ENCODE measurements at places on chromosomes 4 and X. TPM values are rescaled to one million over a fixed set of nuclear protein-coding genes. Genes with fewer than 3 reads are reported as not detected.
A peak's percentile ranks its signal among the peaks of the same experiment; 100 is the strongest.

- DNase-seq: no peak
Measured at GRCh38 chr4:110130576-110131358, 67.6 kb downstream of the ELOVL6 start.

- no peak for DNase-seq
Measured at GRCh38 chrX:112766774-112767173, 73.9 kb downstream of the AMOT start.

DNA sequence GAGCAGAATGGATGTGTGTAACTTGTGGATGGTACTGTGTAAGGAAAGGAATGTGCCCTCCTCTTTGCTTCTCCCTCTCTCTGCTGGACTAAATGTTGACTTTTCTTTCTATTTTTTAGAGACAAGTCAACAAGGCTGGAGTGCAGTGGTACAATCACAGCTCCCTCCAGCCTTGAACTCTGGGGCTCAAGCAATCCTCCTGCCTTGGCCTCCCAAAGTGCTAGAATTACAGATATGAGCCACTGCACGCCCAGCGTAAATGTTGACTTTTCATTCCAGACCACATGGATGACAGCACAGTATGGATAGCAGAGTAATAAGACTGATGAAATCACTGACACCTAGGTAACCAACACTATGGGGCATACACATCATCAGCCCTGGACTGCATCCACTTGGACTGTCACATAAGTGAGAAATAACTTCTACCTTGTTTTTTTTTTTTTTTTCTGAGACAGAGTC is 5.1 kb upstream of the RPS3A start:
- no peak for DNase-seq

- DNase-seq: no peak
Measured at GRCh38 chrX:153063315-153063714, 7.0 kb downstream of the PNMA3 start.

- DNase-seq: peak; percentile 66
Measured at GRCh38 chr4:8181844-8182243, 17.2 kb upstream of the SH3TC1 start.

DNA sequence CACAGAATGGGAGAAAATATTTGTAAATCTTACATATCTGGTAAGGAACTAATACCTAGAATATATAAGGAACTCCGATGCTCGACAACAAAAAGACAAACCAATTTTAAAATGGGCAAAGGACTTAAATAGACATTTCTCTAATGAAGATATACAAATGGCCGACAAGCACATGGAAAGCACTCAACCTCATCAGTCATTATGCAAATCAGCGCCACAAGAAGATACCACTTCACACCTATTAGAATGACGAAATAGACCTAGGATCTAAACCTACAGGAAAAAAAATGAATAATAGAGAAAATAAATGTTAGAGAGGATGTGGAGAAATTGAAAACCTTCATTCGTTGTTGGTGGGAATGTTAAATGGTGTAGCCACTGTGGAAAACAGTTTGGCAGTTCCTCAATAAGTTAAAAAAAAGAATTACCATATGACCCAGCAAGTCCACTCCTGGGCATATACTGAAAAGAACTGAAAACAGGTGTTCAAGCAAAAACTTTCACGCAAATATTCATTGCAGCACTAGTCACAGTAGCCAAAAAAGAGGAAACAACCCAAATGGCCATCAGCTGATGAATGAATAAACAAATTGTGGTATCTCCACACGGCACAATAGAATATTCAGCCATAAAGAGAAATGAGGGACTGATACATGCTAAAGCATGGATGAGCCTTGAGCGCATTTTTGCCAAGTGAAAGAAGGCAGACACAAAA is 57.3 kb upstream of the WDR19 start:
- no peak for DNase-seq

- no peak for DNase-seq
Measured at GRCh38 chrX:78653118-78653822, 5.9 kb downstream of the RTL3 start.

DNA sequence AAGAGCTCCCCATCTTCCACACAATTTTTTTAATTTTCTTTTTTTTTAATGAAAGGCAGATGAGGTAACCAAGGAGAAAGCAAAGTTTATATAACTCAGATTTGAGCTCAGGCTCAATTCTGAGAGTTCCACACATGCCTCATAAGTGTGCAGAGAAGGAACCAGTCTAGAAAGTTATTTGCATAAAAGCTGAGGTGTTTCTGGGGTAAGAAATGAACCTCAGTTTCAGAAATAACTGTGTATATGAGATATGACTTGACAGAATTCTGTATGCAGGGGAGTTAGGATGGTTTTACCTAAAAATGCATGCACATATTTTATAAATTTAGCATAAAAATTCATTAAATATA is 51.3 kb downstream of the DTHD1 start:
- no peak for DNase-seq

DNA sequence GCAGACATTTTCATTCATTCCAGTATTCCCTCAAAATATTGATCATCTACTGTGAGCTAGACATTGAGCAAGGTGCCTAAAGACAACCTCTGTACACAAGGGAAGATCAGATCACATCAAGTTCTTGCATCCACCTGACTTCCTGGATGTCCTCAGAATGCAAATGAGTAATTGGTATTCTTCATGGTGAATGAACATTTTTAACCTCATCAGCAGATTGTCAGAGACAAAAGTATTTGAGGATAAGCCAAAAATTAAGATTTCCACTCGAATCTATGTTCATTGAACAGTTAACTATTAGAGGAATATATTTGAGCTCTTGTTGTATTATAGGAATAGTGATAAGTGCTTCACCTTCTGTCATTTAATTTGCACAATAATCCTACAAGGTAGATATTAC is 1.3 kb downstream of the SMARCAD1 start:
- no peak for DNase-seq

DNA sequence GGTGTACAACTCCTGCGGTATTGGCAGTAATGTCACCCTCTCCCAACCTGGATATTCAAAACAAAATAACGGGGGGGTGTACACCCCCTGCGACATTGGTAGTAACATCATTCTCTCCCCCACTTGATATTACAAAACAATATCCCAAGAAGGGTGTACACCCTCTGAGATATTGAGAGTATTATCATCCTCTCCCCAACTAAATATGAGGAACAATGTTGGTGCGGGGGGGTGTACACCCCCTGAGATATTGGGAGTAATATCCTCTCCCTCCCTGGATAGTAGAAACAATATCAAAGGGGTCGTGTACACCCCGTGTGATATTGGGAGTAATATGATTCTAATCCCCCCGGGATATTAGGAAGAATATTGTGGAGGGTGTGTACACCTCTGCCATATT is 71.4 kb upstream of the ADGRA3 start:
- DNase-seq: no peak

DNA sequence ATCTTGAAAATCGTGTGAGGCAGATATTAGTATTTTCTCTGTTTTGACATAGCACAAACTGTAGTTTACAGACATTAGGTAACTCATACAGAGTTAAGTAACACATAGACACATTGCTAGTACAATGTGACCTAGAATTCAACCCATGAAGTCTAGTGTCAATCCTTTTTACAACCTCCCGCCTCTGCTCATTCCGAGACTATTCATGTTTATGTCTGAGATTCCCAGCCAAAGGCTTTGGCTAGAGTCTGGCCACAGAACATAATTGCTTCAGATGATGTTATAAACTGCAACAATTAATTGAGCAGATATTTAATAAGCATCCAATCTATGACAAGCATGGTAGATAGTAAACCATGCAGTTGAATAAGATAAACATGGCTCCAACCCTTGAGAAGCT is 841.0 kb downstream of the STIM2 start:
- DNase-seq: no peak

DNA sequence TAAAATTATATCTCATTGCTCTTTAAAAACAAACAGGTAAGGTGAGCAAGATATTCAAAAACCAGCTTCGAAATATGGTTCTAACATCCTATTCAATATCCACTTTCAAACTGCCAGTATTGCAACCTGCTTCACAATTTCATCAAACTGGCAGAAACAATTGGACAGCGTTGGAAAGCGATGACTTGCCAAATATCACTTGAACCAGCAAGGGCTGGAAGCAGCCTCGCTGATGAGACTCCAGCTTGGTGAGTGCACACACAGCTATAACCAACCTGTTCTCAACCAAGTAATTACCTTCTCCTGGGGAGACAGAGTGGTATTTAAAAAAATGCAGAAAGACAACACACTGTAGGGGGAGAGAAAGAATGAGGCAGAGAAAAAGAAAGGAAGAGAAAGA is 155.8 kb upstream of the RAI2 start:
- no peak for DNase-seq

GRCh38 chr4:4385729-4386295 is 1.1 kb upstream of the NSG1 start:
- peak; percentile 56 for DNase-seq

DNA sequence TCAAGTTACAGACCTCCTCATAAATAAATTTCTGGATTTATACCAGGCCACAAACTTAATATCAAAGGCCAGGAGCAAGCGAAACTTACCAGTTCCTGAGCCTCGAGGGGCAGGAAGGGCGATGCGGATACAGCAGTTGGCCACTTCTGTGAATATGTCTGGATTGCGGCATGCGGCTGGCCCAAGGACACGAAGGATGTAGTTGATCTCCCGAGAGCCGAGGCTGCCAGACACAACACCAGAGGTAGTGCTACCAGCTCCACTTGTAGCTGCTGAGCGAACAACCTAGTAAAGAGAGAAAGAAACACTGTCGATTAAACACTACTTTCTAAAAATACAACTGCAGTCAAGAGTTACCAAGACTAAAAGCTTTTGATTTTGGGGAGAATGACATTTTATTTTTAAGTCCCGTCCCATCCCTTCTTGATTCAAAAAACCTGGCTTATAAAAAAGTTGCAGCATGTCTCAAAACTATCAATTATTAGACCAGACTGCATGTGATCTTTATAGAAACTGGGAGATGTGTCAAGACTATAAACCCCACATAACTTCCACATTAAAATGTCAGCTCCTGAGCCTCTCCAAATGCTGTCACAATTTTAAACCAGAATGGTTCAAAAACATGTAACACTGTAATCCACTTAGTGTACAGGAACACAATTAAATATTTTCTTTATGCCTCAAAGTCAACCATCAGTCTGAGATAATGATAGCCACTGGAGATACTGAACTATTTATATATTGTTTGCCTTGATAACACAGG is 105.6 kb downstream of the HUWE1 start:
- DNase-seq: no peak

- no peak for DNase-seq
Measured at GRCh38 chr4:24319387-24319786, 265.0 kb downstream of the DHX15 start.

GRCh38 chr4:103156106-103156505 is 42.0 kb downstream of the CENPE start:
- no peak for DNase-seq

- no peak for DNase-seq
Measured at GRCh38 chrX:101642093-101642492, 17.6 kb downstream of the ARMCX2 start.

GRCh38 chr4:15855804-15856475 is 77.8 kb downstream of the CD38 start:
- DNase-seq: no peak

DNA sequence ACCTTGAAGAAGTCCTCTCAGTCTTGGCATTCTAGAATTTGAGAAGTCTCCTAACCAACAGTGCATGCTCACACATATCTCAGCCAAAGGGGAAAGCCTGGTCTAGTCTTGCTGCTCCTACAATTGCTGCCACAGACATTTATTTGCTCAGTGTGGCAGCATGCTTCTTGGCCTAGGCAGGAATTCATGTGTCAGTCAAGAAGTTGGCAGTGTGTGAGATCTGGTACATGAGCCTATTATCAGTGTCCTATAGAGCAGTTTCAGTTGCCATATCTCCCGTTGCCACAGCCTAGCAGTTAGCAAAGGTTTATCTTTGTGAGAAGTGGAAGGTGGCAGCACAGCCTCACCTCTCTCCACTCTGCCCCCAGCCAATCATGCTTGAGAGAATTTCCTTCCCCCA is 176.9 kb upstream of the ARHGEF9 start:
- DNase-seq: no peak

- no peak for DNase-seq
Measured at GRCh38 chr4:15194520-15194919, 192.2 kb downstream of the CPEB2 start.

DNA sequence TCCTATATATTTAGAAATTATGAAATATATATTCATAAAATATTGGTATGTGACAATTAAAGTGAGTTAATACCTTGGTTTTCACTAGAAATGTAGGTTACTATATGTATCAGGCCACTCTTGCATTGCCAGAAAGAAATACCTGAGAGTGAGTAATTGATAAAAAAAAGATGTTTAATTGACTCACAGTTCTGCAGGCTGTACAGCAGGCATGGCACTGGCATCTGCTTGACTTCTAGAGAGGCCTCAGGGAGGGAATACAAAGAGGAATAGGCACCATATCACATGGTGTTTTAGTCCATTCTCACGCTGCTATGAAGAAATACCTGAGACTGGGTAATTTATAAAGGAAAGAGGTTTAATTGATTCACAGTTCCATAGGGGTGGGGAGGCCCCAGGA is 1560.6 kb downstream of the STIM2 start:
- no peak for DNase-seq

- DNase-seq: no peak
Measured at GRCh38 chrX:42247241-42247640, 323.9 kb upstream of the CASK start.

DNA sequence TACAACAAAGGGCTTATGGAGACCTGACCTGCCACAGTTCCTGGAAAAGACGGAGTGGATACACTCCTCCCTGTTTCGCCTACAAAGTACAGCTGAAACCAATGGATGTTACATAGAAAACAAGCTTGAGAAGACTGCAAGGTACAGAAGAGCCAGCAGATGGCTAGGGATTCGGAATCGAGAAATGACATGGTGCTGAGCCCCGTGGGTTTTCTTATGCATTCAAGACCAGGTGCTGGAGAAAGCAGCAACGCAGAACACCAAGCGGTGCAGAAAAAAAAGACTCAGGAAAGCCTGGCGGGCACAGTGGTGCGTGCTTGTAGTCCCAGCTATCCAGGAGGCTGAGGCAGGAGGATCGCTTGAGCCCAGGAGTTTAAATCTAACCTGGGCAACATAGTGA is 13.8 kb downstream of the TIMM17B start:
- DNase-seq: no peak

- DNase-seq: no peak
Measured at GRCh38 chr4:37666625-37667071, 19.5 kb downstream of the RELL1 start.

The NAA11 gene
- not detected for total RNA-seq

The CABS1 gene
- total RNA-seq: not detected

The ENOPH1 gene
- 8.4 TPM for total RNA-seq

The SUPT20HL1 gene
- total RNA-seq: not detected

The ANOS1 gene
- 84.7 TPM for total RNA-seq

The HERC5 gene
- 8.4 TPM for total RNA-seq

The RASSF6 gene
- total RNA-seq: 1.1 TPM

The LANCL3 gene
- total RNA-seq: 2.9 TPM

The ARSJ gene
- 14.7 TPM for total RNA-seq

The GALNTL6 gene
- not detected for total RNA-seq

The CTBP1 gene
- total RNA-seq: 483 TPM

The SFRP2 gene
- total RNA-seq: not detected

The WDR17 gene
- total RNA-seq: 6.3 TPM

The SHISA3 gene
- total RNA-seq: 1.4 TPM

The DGAT2L6 gene
- not detected for total RNA-seq

The MAGEB10 gene
- not detected for total RNA-seq

All from upper lobe of left lung (tissue), 6 donors.